ENCODE measurements at places on chromosomes 1 and 21.

GRCh38 chr1:62384276-62385005 is 52.4 kb upstream of the USP1 start:
- no peak for DNase-seq

DNA sequence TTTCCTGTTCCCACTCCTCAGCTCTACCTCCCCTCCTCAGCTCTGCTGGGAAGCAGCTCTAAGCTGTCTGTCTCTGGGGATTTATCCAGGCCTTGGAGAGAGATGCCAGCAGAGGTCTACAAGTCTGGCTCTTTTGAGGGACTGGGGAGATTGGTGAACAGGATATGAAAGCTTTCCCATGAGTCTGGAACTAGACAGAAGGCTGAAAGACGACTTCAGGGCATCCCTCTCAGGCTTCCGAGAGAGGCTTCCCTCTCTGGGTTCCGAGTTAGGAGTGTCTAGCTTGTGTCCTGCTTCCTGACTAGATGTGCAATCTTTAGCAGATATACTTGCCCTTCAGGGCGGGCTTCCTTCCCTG is 733 bp downstream of the TMEM35B start:
- DNase-seq = no peak

- DNase-seq = no peak
Observed at GRCh38 chr1:100396651-100397050, 44.3 kb downstream of the CDC14A start.

- DNase-seq = no peak
Observed at GRCh38 chr21:14284481-14284880, 68.5 kb downstream of the RBM11 start.

GRCh38 chr1:17440827-17441168 is 1.3 kb upstream of the RCC2 start:
- DNase-seq = no peak

DNA sequence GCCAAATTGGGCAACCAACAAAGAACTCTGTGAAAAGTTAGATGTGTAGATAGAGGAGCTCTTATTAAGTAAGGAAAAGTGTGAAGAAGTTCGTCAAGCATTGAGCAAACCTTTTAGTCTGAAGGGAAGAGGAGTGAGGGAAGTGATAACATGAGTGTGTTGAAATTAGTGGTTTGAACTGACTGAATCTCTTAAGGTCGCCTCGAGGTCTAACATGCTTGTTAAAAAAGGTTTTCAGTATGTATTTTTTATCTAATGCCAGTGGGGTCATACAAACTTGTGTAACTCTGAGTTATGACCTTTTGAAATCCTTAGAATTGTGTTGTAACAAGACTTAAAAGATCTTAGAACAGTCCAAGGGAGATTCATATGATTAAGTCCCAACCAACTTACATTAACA is 34.1 kb downstream of the SOAT1 start:
- DNase-seq = no peak

DNA sequence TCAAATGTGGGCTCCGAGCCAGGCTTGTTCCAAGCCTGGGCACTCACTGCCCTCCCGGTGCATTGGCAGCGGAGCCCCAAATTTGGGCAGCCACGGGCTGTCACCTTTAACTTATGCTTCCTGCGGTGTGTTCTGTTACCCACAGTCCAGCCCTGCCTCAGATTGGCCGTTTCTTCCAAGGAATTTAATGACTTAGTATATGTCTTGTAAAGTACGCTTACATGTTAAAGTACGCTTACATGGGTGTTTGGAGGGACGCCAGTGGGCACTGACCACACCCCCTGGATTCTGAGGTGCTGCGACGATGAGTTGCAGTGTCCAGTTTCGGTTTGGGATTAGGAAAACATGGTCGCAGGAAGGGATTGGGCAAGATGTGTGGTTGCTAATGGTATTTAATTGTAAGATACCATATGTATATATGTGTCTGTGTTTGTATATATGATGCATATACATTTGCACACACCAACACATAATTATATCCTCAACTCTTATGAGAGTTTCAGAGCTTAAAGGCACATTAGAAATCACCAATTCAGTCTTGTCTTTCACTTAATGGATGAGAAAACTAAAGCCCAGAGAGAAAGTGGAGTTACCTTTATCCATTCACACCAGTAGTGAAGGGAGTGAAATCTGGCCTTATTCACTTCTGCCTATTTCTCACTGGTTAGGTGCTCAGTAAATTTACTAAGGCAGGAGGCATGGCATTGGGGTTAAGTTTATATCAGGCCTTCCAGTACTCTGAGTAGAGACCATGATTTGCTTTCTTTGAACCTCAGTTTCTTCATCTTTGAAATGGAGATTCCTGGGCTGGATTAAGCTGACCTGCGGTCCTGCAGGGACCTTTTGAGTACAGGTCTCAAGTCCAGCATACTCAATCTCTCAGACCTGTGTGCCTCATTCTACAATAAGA is 1.0 kb downstream of the SMYD2 start:
- DNase-seq = no peak

DNA sequence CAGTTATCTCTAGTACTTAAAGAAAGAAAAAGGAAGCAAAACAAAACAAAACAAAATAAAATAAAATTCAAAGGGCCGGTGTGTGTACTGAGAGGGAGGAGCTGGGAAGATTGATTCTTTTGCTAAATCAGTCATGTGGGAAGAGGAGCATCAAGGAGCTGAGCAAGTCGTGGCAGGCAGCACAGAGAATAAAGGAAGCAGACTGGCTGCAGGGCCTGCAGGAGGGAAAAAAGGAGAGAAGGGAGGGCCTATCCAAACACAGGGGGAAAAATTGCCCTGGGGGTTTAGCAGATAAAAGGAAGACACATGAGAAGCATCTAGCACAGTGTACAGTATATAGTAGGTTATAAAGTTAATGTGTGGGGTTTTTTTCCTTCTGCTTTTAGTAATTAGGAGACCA is 27.6 kb downstream of the AGO4 start:
- DNase-seq = no peak

DNA sequence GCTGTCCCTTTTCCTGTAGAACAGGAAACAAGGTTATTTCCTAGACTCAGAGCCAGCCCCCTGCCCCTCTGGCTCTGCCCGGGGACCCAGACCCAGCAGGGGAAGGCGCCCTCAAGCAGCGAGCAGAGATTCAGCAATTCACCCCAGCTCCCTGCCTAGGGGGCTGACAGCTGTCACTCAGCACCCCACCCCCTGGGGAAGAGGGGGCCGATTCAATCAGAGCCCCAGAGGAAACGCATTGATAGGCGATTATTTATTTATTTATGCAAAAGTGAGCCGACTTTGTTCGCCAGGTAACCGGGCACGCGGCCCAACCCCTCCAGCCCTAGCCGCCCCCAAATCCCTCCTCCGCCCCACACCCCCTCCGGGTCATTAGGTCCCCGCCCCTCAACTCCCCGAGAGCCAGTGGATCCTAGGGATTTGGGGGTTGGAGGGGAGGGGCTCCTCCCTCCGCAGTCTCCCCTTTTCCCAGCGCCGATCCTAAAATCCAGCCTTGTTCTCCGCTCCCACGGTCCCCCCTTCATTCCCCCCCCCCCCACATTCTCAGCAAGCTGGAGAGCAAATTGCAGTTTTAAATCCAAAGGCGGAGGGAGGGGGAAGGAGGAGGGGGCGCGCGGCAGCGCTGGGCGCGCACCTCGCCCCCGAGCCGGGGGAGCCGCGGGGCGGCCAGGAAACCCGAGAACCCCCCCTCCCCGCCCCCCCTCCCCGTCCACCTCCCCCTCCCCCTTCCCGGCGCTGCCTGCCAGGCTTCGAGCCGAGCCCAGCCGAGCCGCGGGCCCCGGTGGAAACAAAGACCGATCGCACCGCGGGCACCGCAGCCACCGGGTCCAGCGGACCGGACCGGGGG is 1.3 kb downstream of the AHDC1 start:
- peak; percentile 33 for DNase-seq

DNA sequence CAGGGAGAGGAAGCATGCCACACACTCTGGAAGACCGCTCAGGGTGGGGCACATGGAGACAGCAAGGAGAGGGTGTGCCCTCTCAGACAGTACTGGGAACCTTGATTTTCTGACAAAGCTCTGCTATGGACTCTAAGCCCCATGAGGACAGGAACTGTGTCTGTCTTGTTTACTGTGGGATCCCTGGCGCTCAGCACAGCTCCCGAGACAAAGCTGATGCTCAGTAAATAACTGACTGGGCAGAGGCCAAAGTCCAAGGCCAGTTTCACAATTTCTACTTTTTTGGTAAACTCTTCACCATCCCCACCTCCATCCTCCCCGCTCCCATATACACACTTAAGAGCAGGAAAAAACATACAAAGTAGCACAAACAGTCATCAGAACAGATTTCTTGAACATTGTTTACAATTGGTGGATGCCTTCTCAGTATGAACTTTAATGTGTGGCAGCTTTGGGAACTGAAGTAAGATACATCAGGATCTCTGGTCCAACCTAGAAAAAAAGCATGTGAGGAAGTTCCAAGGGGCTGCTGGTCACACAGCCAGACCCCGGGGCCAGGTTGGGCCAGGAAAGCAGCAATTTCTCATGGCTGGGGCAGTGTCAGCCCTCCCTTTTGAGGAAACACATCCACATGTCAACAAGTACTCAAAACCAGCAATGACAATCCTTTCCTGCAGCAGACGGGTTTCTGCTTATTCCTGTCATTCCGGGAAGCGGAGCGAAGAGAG is 5.6 kb upstream of the AHCYL1 start:
- no peak for DNase-seq

DNA sequence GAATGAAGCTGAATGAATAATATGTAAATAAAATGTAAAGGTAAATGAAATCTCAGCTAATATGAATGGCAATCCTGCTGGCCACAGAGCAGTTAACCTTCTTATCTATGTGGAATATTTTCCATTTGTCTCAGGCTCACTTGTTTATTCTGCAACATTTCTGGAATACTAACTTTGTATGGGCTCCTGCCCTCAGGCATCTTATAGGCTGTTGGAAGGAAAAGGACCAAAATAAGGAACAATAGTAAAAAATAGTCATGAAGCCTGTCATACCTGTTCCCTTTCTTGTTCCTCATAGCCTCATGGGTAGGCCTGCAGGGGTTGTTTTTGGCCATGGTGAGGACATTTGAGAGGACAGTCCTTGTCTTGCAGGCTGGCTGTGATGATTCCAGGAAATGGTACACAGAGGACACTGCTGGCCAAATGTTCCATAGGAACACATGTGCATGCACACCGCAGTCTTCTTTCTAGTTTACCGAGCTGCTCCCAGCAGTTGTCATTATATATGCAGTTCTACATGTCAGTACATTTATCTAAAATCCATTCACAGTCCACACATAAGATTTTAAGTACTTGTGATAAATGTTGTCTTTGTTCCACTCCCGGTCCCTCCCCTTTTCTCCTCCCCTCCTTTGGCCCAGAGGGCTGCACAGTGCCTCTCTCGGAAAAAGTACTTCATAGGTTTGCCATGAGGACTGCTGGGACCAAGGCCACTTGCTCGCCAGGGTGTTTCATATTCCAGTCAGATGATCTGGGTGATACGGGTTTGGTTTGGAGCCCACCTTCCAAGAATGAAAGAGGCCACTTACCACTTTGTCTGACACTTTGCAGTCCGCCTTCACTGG is 15.2 kb upstream of the KCNQ4 start:
- no peak for DNase-seq

- DNase-seq = no peak
Observed at GRCh38 chr1:2177541-2177940, 17.0 kb downstream of the FAAP20 start.

GRCh38 chr1:217021400-217021799 is 298.2 kb upstream of the ESRRG start:
- no peak for DNase-seq

GRCh38 chr1:200306944-200307754 is 102.7 kb downstream of the ZNF281 start:
- DNase-seq = no peak

DNA sequence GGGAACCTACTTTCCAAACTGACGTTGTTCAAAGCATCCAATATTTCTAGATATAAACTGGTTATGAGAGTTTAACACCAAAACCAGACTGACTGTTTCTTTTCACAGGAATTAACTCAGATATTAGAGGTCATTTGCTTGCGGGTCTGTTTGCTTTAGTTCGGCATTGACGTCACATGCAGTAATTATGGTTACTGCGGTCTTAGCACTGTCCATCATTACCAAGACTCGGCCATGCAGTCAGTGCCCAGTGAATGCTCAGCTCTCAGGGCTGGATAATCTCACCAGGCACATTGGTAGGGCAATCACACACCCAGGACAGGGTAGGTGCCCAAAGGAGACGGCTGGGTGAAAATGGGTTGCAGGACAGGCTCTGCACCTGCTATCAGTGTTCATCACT is 9.9 kb upstream of the F3 start:
- DNase-seq = no peak

DNA sequence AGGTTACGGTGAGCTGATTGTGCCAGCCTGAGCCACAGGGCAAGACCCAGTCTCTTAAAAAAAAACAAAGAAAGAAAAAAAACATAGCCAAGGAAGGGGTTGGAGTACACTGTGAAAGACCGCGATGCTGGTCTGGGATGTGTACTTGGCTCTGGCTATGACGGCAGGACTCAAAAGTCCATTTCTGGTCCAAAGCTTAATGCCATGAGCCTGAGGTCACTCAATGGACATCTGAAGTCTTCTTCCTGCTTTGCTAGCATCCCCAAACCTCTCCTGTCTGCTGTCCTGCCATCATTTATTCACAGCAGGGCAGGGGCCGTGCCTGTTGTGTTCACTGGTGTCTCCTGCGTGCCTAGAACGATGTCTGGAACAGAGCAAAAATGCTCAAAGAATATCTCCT is 1.5 kb upstream of the ARHGEF10L start:
- DNase-seq = no peak

- no peak for DNase-seq
Observed at GRCh38 chr1:101064697-101065096, 39.1 kb upstream of the DPH5 start.

- no peak for DNase-seq
Observed at GRCh38 chr1:219666242-219666641, 53.3 kb upstream of the ZC3H11B start.

GRCh38 chr1:47474278-47475193 is 36.7 kb downstream of the FOXD2 start:
- DNase-seq = no peak

DNA sequence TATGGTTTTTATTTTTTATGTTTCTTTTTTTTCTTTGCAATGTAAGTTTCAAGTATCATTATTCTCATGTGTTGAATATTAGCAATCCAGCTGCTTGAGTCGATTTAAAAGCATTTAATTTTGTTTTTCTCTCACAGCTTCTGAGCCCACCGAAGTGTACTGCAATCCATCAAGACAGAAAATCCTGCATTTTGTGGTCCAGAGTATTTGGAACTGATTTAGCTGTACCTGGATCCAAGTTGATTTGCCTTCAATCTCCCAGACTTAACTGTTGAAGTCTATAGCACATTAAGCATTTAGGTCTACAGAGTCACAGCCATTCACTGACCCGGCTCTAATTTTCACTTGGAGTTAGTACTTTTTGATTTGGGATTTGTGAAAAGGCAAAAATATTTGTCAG is 622.9 kb upstream of the ADAMTS5 start:
- no peak for DNase-seq

DNA sequence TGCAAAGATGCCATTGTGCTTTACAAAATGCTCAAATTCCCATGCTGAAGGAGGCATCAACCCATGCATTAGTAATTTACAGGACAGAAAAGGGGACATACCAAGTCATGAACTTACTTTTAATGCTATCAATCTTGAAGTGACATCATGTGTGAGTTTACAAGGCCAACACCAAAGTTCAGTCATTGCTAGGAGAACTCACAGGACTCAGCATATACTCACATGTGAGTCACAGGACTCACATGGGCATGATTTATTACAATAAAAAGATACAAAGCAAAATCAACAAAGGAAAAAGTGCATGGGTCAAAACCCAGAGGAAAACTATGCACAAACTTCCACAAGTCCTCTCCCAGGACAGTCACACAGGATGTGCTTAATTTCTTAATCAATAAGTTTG is 1656.0 kb downstream of the MRPL39 start:
- DNase-seq = no peak
